ENCODE measurements at places on chromosomes 3 and 15.

DNA sequence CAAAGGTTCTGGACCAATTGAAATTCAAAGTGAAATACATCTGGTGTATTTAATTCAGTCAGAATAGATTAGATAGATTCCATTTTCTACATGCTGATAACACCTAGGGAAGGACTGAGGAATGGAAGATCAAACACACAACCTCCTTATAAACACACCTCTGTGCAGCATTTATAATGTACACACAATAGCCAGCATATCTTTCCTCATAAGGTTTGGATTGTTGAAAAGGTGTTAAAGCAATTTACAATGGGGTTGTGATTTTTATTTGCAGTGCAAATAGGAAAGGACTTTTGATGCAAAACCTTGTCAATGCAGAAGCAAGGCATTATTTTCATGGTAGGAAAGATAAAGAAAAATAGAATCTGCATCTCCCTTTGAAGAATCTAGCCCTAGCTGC lies 448.9 kb upstream of the KCNMB2 start:
- no peak for DNase-seq

- DNase-seq, result no peak
Measured at GRCh38 chr15:63554337-63554927, 42.8 kb upstream of the FBXL22 start.

DNA sequence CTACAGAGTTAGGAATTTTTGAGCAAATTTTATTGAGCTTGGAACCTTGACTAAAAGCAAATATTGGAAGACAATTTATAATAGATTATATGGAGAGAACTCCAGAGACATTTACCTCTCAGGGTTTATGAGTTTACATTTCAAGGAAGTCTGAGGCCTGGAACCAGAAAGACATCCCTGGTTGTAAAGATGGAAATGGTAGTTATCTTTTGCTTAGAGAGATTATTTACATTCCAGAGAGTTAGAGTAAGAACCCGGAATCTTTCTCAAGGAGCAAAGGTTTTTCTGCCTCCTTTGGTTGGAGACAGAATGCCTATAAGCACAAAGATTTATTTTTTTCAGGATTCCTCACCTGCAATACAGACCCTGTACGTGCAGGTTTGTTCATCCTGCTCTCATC lies 458.1 kb downstream of the TBL1XR1 start:
- DNase-seq, result no peak

DNA sequence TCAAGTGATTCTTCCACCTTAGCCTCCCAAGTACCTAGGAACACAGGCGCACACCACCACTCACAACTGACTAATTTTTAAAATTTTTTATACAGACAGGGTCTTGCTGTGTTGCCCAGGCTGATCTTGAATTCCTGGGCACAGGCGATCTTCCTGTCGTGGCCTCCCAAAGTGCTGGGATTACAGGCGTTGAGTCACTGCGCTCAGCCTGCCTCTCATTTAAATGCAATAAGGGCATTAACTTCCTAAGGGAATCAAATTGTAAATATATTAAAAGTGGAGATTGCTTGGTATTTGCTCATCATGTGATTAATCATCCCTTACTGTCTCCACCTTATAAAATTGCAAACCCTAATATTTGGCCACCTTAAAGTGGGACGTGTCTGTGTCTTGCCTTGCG lies 65.2 kb downstream of the PGPEP1L start:
- DNase-seq, result no peak

Measured in GM12891 (cell line).